ENCODE measurements at places on chromosomes 4 and X.

- DNase-seq: no peak
These were observed 567.3 kb upstream of the ACTRT1 start for GRCh38 chrX:128619490-128619889.

GRCh38 chr4:181745933-181746625, 497.1 kb upstream of the TENM3 start:
- no peak for DNase-seq

DNA sequence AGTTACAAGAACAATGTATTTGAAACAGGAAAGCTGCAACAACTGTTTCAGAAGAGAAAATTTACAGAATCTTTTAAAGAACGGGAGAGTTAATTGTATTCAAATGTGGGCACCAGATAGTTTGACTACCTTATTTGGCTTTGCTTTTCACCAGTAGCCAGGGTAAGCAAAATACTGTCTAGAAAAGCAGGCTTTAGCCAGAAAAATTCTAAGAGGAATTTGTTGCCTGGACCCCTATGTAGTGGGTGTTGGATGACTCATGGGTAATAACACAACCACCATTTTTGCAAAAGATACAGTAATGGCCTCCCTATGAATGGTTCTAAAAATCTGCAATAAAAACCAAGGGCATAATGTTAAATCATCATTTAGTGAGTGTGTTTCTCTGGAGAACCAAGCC, 233.4 kb upstream of the ANXA3 start:
- DNase-seq: no peak

DNA sequence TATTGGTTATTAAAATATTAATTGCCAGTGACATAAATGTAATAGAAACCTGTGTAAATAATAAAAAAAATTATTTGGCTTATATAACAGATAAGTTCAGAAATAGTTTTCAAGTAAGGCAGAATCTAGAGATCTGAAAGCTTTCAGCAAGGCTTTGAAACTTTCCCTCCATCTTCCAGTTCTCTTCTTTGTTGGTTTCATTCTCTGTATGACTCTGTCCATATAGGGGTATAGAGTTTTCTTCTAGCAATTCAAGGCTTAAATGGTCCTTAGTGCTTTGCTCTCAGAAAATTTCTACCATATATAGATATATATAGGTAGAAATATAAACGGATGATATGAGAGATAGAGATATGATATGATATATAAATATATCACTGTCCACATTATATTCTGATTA, 160.5 kb upstream of the GABRA2 start:
- no peak for DNase-seq

GRCh38 chrX:19649226-19649995, 134.1 kb upstream of the MAP3K15 start:
- DNase-seq: no peak

GRCh38 chr4:2771264-2771663, 15.1 kb upstream of the TNIP2 start:
- DNase-seq: no peak

GRCh38 chrX:96480081-96480480, 204.6 kb upstream of the DIAPH2 start:
- DNase-seq: no peak

DNA sequence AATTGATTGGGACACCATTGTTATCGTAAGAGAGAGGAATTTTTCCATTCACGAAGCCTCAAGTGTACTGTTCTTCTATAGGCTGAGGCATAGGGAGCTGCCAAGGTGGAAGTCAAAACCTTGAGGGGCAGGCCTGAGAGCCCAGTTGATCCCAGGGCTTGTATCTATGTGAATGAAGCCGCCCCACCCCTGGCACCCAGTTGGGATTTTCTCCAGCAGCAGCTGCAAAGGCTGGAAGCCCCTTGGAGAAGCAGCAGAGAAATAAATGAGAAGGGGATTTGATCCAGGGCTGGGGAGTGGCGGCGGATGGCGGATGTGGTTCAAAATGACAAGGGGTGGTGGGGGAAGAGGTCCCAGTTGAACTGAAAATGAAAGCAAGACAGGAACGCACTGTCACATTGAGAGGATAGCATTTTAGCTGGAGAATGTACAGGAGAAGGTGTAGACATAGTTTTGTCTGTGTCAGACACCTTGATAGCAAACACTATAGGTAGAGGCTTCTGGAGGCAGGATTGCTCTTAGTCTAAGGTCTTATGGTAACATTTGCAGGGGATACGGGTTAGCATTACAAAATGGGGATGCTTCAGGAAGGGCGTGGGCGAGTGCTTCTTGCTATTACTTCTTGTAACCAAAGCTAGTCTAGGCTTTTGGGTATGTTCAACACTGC, 32.6 kb downstream of the DOCK11 start:
- DNase-seq: peak; percentile 51

- DNase-seq: no peak
These were observed 99.5 kb downstream of the PPP2R2C start for GRCh38 chr4:6372649-6373525.

DNA sequence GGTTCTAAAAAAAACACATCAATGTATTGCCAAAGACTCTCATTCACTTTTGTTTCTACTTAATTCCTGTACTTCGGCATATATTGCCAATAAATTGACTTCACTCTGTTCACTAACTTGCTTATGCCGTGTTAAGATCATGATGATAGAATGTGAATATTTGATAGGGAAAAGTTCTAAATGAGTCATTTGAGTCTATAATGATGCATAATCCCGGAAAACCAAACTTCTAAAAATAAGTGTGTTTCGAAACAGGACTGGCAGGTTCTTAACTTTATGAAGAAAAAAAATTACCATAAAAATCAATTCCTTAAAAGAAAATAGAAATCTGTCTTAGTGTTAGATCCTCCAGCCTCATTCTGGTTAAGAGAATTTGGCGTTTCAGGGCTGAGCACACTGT, 387.5 kb upstream of the FTHL17 start:
- no peak for DNase-seq

DNA sequence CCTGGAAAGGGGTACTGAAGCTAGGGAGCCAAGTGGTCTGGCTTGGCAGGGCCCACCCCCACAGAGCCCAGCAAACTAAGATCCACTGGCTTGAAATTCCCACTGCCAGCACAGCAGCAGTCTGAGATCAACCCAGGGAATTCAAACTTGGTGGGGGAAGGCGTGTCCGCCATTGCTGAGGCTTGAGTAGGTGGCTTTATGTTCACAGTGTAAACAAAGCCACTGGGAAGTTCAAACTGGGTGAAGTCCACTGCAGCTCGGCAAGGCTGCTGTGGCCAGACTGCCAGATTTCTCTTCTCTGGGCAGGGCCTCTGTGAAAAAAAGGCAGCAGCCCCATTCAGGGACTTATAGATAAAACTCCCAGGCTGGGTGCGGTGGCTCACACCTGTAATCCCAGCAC, 58.9 kb downstream of the TFDP3 start:
- DNase-seq: no peak

DNA sequence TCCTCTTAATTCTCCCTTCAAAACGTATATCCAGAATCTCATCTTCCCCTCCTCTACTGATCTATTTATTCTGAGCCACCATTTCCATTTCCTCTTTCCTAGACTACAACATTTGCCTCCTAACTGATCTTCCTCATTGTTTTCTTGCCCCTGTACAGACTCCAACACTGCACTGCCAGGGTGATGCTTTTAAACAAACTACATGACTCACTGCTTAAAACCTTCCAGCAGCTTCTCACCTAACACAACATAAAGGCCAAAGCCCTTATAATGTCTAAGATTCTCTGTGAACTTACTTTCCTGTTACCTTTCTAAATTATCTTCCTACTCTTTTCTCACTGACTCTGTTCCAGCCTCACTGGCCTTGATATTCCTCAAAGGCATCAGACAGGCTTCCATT, 161.0 kb upstream of the HS3ST1 start:
- no peak for DNase-seq

DNA sequence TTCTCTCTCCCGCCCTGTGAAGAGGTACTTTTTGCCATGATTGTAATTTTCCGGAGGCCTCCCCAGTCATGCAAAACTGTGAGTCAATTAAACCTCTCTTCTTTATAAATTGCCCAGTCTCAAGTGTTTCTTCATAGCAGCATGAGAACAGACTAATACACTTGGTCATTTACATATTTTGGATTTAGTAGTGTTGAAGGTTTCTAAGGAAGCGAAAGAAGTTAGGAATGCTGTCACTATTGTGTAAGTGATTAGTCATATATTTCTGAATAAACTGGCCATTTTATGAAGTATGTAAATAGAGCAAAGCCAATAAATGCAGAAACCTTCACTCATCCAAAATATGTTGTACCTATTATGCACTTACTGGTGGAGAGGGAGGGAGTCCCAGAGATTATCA, 34.4 kb upstream of the GK2 start:
- no peak for DNase-seq

DNA sequence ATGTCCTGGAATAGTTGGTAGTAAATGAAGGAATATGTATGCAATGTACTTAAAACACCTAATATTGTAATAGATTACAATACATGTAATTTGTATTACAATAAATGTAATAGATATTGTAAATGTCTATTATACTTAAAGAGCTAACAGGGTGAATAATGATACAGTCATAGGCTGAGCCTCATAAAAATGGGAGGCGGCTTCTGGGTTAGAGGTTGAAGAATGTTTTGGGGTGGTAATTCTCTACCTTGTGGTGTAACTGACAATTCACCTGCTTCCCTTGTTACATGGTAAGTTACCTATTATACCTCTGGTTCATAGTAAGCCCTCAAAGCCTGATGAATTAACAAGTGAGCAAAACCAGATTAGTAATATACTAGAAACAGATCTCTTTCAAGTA, 26.0 kb downstream of the ATP8A1 start:
- DNase-seq: no peak

DNA sequence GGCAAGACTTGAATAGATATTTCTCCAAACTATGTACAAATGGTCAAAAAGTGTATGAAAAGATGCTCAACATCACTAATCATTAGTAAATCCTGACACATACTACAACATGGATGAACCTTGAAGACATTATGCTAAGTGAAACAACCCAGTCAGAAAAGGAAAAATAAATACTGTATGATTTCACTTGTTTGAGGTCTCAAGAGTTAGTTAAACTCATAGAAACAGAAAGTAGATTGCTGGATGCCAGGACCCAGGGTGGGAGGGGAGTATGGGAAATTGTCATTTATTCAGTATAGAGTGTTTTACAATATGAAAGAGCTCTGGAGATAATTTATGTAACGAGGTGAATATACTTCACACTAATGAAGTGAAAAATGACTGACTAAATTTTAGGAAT, 32.4 kb downstream of the PRMT9 start:
- DNase-seq: no peak

DNA sequence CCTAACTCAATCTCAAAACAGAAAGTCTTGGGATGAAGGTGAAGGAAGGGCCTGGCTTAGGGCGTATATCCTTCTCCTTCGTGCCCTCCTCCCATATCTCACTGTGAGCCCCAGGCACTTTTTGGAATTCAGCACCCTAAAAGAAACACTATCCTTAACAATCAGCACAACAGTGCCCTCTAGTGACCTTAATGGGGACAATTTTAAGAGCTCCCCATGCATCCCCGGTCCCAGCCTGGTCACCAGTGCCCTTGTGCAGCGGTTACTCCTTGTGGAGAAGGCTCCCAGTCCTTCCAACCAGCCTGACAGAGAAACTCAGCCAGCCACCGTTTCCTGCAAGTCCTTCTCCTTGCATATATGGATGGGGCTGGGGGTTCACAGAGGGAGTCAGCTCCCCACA, 4.2 kb downstream of the PAK3 start:
- DNase-seq: no peak

GRCh38 chrX:150499240-150499639, 69.2 kb upstream of the MTM1 start:
- DNase-seq: no peak

DNA sequence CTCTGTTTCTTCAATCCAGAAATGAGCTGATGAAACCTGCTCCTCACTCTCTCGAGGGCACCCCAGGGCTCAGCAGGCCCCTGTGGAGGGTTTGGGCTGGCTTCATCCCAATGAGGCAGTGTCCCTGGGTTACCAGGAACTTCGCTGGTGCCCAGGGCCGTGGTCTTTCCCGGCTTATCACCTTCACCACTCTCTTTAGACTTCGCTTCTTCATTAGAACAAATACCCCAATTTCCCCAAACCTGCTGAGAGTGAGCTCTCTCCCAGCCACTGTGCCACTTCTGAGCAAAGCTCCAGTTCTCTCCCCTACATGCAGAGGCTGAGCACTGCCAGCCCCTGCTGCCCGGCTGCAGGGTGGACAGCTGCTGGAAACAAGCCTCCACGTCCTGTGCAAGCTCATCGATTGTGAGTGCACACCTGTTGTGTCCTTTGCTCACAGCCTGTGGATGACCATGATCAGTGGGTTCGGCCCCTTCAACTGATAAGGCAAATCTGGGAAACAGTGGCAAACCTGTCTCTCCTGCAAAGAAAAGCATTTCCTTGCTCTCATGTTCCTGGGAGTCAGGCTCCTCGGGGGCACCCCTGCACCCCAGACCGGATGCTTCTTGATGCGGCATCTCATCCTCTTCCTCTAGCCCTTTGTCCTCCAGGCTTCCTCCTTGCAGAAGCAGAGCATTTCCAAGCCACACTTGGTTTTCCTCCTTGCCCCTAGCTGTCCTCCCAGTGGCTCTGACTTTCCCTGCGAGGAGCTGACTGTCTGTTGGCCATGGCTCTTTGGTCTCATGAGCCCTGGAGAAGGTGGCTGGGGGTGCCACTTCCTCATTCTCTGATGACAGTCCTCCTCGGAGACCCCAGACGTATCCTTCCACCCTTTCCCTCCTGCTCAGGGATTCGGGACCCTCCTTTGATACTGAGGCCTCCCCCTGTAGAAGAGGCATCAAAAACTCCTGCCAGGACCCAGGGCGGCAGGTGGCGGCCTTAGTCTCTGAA, 28.7 kb downstream of the C4orf50 start:
- DNase-seq: no peak

- no peak for DNase-seq
These were observed 353.0 kb upstream of the SLC7A11 start for GRCh38 chr4:138595171-138595570.

- no peak for DNase-seq
These were observed 281.9 kb downstream of the PTTG2 start for GRCh38 chr4:38242101-38242500.

- DNase-seq: no peak
These were observed 27.7 kb upstream of the CEP135 start for GRCh38 chr4:55921093-55921492.

GRCh38 chr4:6857009-6857882, 52.4 kb upstream of the TBC1D14 start:
- DNase-seq: no peak

GRCh38 chrX:28589046-28589445, 1.8 kb downstream of the IL1RAPL1 start:
- no peak for DNase-seq

- no peak for DNase-seq
These were observed 20.4 kb downstream of the TMEM131L start for GRCh38 chr4:153486281-153487151.

GRCh38 chrX:58025979-58026378, 115.7 kb upstream of the ZXDA start:
- no peak for DNase-seq

Measured in activated CD4-positive, CD25-positive, alpha-beta regulatory T cell treated with anti-CD3 and anti-CD28 coated beads, Interleukin-2, amount 50 U/mL, for 72 hours (primary cell).